ENCODE measurements at places on chromosomes 5 and 9.

- no peak for DNase-seq
Observed at GRCh38 chr5:59007460-59008063, 424.7 kb downstream of the RAB3C start.

- DNase-seq, result no peak
Observed at GRCh38 chr5:14156650-14157492, 13.7 kb downstream of the TRIO start.

GRCh38 chr9:107731115-107731762, 241.7 kb upstream of the KLF4 start:
- no peak for DNase-seq

DNA sequence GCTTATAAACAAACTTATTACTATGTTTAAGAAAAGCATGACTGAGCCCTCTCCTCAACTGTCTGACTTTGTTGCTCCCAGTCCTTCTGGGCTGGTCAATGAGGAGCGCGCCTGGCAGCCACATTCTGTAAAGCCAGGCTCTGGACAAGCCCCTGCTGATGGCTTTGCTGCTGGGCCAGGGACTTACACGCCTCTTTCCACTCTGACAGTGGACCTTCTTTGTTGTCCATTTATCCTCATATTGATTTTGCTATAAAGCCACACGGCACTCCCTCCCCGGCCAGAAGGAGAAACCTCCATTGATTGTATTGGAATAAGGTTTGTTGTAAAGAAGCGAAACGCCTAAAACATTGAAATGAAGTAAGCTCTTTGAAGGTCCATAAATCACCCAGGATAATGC, 50.6 kb downstream of the C5orf15 start:
- DNase-seq, result no peak

DNA sequence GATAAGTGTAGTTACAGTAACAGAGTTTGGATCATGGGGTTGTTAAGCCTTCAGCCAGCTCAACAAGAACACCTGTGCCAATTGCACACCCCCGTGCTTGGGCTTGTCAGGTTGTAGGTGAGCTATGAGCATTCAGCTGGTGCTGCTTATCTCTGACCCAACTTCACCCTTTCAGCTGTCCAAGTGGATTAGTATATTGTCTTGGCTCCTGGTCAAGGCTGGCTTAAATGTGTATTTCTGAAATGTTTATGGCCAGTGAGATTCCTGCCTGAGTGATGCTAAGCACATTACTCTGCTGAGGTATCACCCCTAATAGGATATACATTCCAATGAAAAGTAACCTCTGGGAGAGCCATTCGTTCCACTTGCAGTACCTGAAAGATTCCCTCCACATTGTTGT, 44.2 kb upstream of the LMNB1 start:
- no peak for DNase-seq

DNA sequence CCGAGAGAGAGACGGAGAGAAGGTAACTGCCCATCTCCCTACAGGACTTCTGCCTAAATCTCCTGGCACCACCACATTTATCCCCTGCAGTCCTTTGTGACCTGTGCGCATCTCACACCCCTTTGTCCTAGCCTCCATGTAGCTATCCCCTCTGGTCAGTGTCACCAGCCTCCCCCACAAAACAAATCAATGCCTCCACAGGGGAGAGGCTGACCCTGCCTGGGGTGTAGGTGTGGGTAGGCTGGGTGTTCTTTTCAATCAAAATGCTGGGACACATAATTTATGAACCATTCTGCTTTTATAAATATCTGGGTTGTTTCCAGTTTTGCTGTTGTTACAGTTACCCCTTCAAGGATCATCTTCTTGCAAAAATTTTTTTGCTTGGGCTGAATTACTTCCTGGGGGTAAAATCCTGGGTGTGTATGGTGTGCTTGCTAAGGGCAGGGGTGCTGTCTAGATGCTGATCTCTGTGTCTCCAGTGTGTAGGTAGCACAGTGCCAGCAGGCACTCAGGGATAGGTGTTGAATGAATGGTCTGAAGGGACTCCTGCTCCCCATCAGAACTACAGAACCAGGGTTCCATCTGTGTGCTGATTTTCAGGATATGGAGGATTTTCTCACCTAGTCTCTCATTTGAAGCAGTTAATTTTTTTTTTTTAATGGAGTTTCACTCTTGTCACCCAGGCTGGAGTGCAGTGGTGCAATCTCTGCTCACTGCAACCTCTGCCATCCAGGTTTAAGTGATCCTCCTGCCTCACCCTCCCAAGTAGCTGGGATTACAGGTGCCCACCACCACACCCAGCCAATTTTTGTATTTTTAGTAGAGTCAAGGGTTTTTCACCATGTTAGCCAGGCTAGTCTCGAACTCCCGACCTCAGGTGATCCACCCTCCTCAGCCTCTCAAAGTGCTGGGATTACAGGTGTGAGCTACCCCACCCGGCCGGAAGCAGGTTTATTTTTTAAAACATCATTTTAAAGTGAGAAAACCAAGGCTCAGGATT, at the start of gene GARIN3:
Gene GARIN3 (minus strand): TSS at position 51 of the 1,000 bp plus-strand sequence. CDS start 96 bp downstream, outside the sequence.
- DNase-seq, result no peak

DNA sequence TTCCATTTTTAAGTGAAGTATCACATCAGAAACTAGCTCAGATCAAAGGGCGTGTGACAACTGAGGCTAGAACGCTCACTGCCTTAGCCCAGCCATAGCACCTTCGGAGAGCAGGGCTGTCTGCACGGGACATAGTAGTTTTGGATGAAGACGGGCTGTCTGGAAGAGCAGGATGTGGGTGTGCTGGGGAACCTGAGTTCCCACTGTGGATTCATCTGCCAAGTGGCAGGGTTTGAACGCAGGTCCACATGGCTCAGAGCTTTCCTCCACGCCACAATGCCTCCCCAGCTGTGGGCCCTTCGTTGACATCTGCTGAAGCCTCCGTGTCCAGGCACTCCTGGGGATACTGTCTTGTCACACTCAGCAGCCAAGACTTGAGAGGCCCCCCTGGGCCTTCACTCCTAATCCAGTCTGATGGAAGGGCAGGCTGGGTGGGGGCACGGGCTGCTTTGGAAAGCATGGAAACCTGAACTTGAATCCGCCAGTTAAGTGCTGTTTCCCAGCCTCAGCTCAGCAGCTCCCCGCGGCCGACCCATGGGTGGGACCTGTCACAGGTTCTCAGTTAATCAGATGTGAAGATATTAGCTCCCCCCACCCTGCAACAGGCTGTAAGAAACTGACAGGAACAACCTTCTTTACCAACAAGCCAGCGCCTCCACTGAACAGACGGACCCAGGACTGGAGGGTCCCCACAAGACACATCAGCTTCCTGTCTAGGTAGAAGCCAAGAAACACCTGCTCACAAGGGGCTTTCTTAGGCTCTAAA, 228.1 kb downstream of the FANCC start:
- DNase-seq, result no peak

DNA sequence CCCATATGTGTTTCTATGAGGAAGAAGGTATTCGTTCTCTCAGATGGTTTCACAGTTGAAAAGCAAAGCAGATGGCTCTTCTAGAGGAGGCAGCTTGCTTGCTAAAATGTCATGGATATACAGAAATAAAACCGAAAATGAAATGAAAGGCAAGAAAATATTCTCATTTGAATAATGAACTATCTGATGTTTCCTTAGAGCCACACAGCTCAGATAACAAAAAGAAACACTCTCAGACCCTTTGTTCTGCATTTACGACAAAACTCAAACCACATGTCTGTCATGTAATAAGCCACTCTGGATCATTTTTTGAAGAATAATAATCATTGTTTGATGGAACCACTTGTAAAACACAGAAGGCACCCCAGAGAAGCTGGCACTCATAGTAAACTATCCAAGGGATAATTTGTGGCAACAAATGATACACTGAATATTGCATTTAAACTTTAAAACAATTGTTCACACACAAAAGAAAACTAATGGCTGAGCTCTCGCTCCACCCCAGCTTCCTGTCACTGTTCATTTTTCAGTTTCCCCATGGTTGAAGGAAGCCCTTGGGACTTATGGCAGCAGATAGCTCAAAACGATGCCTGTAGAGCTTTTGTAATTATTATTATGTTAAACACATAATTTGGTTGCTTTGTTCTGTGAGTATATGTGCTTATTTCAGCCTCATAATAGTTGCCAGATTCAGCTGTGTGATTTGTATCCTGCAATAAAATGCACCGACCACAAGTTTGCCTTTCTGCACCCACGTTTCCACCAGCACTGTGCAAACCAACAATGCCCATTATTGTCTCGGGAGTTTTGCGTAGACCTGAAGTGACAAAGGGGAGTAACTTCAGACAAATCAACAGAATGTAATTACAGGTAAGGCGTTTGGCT, 256.0 kb downstream of the TMEM167A start:
- DNase-seq, result no peak

DNA sequence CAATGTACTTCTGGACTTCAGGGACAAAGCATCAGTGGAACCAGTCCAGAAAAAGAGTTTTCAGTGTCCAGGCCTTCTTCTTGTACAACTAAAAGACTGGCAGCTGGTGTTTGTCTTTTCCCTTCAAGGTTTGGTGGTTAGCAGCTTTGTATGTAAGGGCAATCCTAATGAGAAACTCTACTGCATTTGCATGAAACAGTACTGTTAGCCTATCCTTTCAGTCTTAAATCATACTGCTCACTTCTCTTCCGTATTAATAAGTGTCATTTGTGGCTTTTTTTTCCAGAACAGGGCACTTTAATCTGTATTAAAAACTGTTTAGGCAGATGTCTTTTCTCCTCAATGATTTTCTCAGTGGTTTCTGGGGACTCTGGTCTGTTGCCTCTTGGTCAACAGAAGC, 48.9 kb downstream of the FAM174A start:
- no peak for DNase-seq

DNA sequence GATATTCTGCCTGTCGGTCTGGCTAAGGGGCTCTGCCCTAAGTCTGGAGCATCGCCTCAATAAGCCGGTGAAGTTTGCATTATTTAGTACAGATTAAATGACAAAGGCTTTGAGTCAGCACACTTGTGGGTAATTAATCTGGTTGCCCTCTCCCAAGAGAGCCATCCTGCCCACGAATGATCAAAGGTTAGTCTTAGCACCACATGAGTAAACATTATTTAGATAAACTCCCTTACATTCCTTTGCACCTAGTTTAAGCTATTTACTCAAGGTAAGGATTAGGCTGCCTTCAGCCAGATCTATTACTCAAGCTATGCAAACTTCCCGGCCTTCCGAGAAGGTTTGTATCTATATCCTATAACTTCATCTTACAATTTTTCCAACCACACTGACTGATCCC, 572.1 kb downstream of the CHSY3 start:
- DNase-seq, result no peak

Data from posterior cingulate gyrus (tissue), 11 donors.